ENCODE measurements at places on chromosomes 12 and 14.

DNA sequence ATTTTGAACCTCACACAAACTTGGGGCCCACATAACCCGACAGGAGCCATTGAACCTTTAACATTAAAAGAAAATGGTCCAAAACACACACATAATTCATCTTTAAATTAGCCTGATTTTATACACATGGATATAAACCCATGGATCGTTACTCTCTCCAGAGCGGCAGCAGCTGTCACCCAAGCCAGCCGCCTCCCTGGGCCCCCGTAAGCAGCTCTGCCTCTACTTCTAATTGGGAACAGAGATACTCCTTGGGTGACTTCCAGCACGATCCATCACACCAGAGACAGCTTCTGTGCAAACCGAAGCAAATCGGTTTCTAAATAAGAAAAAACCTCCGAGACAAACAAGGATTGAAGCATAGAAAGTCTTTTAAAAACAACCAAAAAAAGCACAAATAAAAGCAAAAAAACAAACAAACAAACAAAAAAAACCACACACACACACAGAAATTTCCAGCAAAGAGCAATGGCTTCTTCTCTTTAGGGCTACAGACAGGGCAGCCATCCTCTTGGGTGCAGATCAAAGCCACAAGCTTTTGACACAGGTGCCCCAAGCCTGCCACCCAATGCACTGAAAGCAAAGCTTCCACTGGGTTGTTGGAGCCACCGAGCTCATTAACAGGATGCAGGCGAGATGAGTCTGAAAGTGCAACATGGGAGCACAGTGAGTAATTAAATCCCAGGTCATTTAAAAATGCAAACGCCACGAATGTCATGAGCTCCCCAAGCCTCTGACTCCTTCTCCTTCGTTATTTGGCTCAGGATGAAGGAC is 156.9 kb downstream of the DPF3 start:
- DNase-seq = no peak

- DNase-seq = no peak
These were observed 699.7 kb upstream of the TBX3 start for GRCh38 chr12:115383668-115384067.

- DNase-seq = no peak
These were observed 87.9 kb upstream of the AEBP2 start for GRCh38 chr12:19351346-19351745.

- DNase-seq = no peak
These were observed 1.6 kb downstream of the GSG1 start for GRCh38 chr12:13101821-13102375.

DNA sequence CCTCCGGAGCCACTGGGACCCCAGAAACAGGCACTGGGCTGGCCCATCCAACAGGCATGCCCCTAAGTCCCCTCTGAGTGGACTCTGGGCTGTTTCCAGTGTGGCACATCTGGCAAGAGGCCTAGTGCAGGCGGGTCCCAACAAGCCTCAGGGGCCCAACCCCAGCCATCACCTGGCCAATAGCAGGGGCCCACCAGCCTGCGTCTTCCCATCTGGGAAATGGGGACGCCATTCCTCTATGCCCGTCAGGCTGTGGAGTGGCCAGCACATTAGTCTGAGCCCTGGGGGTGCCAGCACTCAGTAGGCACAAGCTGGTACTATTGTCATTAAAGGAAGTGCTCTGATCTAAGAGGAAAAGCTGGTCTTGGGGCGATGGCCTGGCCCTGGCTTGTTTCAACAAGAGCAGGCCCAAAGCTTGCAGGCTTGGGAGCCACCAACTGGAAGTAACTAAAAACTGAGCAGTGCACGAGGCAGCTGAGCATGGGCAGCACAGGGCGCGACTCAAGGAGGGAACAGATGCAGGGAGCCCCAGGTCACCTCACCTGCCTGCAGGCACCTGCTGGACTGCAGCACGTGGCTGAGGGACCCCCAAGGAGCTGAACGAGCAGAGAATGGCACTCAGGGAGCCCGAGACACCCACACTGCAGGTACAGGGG is 8.4 kb downstream of the DEGS2 start:
- DNase-seq = no peak

- DNase-seq = no peak
These were observed 113.7 kb downstream of the TRAFD1 start for GRCh38 chr12:112239020-112239419.

All from activated naive CD4-positive, alpha-beta T cell (primary cell).